Anterior cingulate cortex (tissue), 58 donors: ENCODE measurements at places on chromosomes 5 and 9.

GRCh38 chr9:74948937-74949336, 3.8 kb downstream of the C9orf40 start:
- no peak for DNase-seq

DNA sequence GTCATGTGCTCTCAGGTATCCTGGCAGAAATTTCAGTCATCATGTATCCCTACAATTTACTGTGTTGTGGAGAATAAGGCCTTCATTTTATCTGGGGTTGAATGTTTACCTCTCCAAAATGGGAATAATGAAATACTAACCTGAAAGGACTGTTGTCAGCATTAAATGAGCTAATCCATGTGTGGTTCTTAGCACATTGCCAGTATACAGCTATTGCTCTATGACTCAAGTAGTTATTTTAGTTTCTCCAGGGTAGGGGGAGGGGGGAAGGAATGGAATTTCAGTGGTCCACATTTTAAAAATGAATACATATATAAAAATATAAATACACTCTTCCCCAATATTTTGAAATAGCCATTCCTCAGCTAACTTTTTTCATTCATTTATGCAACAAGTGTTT, 3.5 kb downstream of the PAM start:
- no peak for DNase-seq

- no peak for DNase-seq
These were observed 225.3 kb downstream of the TSSK1B start for GRCh38 chr5:113209498-113209897.

DNA sequence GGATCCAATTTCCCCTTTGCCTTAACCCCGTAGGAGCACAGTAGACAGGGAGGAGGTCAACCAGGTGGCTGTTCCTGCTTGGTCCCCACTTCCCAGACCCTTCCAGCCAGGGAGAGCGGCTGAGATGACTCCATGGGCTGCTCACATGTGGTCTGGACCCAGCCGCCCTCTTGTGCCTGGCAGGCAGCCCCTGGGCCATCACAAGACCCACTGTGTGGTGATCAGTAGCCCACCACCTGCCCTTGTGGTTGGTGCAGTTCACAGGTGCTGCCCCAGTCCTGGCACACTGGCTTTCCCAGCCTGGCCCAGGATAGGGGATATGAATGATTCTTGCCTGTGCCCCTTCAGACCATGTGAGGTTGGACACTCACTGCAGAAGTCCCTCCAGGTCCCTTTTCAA, 1556.7 kb downstream of the FOXD4L5 start:
- DNase-seq, result no peak

- DNase-seq, result no peak
These were observed 945 bp downstream of the BTF3 start for GRCh38 chr5:73499187-73499586.

DNA sequence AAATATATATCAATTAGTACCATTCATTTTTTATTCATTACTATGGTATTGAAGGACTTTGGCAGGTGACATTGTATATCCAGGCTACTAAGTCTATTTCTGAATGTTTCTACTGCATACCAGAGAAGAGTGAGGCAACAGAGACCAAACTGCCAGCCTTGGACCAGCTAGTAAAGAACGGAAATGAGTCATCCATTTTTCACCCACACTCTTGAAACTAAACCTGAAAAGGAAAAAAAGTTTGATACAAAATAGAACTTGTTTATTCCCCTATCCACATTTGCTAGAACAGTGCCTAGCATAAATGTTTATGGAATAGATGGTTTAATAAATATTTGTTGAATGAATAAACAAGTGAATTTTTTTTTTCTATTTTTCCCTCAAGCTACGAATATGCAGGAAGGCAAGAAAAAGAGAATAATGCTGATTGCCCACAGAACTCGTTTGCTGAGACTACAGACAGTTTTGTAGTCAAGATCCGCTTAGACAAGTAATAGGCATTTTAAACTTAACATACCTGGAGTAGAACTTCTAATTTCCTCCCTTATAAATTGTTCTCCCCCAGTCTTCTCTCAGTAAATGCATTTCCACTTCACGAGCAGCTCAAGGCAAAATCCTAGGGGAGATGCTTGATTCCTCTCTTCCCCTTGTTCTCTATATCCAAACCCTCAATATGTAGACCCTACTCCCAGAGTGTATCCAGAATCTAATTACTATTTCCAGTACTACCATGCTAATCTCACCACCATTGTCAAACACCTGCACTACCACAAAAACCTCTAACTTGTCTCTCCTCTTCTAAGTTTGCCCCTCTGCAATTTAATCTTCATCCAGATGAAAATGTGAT, 146.2 kb upstream of the RASA1 start:
- DNase-seq, result no peak

DNA sequence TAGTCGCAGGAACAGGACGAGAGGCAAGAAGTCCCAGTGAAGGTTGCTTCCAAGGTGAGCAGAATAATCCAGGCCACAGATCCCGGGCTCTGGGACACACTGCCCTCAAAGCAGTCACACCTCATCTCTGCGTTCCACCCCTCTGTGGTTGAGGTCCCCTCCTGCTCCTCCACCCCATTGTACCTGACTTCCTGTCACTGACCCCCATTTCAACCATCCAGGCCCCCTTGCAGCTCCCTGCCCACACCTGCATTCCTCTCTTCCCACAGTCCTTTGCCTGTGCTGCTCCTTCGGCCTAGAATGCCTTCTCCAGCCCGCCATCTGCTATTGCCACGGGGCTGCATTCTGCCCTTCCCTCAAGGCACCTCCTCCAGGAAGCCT, 73.5 kb downstream of the PAX5 start:
- no peak for DNase-seq

DNA sequence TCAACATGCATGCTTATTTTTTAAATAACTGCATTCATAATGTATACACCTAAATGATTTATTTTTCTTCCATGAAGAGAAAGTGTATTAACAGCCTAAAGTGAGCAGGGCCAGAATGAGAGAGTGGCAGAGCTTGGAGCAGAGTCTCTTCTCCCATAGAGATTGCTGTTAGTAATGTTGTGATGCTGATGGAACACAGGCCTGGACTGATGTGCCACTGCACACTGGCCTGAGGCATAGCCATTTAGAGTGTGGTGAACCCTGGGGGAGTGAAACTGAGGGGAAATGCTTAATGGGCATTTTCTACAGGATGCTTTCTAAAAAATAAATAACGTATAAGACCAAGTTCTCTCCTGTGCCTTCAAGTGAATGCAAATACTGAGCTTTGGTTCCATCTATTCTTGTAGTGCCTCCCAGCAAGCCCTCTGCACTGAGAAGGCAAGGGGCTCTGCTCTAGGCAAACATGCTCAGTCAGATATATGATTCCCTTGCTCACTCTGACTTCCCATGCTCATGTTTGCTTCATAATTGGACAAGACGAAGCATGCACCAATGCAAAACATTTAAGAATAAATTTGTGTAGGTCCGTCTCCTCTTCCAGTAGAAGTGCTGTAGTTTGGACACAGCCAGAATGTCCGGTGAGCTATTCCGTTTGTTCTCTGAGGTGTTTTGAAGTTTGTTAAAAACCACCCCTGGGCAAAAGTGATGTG, 185.7 kb downstream of the PBX3 start:
- no peak for DNase-seq

GRCh38 chr5:3175416-3175815, 420.2 kb upstream of the IRX1 start:
- no peak for DNase-seq

DNA sequence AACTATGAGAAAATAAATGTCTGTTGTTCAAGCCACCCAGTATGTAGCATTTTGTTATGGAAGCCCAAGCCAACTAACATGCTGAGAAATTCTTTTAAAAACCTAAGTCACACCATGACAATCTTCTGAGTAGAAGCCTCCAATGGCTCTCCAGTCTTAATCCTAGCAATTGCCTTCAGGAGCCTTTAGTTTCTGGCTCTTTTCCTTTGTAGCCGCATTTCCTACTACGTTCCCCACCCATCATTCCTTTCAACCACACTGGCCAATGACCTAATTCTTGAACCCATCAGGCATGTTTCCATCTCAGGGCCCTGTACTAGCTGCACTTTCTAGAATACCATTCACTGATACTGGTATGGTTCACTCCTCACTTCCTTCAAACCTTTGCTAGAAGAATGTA, 2.1 kb upstream of the MRPS30 start:
- DNase-seq, result no peak

DNA sequence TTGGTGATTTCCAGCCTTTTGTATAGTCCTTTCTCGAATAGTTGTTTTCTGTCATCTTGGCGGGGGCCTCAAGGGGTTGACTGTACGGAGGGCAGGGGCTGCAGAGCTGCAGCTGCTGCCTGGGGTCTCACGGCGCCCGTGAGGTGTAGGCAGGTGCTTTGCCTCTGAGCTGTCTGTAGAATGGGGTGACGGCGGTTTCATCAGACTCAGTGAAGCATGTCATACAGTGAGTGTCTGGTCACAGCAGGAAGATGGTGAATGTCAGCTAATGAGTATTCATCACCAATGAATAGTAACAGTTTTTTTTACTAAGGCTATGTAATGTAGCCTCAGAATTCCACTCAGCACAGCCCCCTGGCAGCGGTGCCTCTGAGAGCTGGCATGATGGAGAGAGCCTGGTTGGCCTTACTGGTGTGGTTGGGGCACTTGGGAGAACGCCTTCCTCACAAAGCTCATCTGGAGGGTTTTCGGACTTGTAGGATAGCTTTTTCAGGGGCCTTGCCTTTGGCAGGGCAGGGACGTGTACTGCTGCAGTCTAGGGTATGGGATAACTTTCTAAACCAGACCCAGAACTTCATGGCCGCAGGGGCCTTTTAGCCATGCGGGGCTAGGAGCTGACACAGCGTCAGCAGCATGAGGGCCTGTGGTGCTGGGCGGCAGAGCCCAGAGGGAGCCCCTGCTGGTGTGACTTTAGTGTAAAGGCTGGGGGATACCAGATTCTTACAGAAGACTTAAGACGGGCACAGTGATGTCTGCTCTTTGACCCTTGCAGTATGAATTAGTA, 15.0 kb downstream of the TENT4A start:
- no peak for DNase-seq

- DNase-seq, result no peak
These were observed 70.8 kb upstream of the HSPA9 start for GRCh38 chr5:138645778-138646575.

- DNase-seq, result no peak
These were observed 85.1 kb upstream of the RAPGEF1 start for GRCh38 chr9:131824953-131825495.

DNA sequence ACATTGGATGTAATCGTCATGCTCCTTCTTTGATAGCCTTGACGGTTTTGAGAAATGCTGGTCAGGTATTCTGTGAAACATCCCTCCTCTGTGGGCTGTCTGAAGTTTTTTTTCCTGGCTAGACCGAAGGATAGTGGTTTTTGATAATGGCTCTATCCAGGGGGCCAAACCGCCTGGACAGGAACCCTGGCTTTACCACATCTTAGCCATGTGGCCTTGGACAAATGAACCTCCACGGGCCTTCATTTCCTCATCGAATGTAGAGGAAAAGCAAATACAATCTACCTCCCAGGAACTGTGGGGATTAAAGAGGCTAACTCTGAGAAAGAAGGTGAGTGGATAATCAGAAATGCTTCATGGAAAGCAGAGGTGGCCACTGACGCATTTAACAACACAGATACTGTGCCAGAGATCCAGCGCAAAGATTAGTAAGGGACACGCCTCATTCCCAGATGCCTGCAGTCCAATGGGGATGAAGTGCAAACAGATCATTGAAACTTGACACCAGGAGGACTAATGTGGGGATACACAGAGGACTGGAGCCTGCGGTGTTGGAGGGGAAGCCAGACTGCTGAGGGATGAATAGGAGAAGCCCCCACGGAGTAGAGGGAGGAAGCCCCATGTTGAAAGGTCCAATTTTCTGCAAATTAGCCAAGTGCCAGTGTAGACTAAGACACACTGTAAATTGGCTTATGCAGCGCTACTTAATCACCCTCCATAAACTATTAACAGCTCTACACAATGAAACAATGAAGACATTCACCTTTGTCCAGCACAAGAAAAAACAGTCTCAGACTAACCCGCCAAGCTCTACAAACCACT, 41.6 kb downstream of the MYO10 start:
- no peak for DNase-seq

GRCh38 chr9:93245437-93245970, 61.6 kb downstream of the WNK2 start:
- DNase-seq, result no peak

DNA sequence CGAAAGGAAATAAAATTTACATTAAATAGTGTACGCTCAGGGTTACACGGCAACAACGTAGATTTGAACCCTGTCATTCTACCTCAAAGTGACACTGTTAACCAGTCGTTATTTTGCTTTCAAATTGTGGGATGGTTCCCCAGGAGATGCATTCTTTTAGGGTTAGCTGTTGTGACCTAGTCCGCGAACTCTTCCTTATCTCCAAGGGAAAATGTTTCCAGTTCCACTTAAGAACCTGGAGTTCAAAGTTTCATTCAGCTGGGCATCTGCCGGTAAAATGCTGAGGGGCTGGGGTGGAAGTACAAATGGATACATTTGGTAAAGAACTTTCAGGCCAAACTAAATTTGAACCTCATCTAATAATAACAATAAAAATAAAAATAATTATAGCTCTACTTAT, 264.6 kb downstream of the NR3C1 start:
- DNase-seq, result no peak

DNA sequence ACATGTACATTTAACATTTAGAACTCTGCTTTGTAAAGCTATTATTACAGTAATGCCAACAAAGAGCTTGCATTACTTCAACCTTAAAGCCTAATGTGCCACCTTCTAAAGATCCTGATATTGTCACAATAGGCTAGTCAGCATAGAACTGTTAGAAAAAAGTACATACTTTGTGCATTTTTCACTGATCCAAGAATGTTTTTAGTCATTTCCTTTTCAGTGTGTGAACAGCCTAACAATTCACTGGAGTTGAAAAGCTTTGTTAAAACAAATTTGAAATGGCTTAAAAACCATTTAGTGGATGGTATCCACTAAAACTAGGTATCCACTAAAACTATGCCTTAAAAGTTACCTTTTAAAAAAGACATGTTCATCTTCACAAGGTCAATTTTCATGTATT, 4.5 kb downstream of the RPS6 start:
- no peak for DNase-seq

- no peak for DNase-seq
These were observed 39.0 kb downstream of the TRIP13 start for GRCh38 chr5:931570-932145.

- DNase-seq, result no peak
These were observed 201.0 kb downstream of the MAPKAP1 start for GRCh38 chr9:125505988-125506438.

GRCh38 chr5:107602896-107603295, 67.8 kb downstream of the EFNA5 start:
- DNase-seq, result no peak

- DNase-seq, result no peak
These were observed 310.6 kb downstream of the NDUFS4 start for GRCh38 chr5:53871050-53871449.
